ENCODE measurements at places on chromosomes 6 and 20. TPM values are rescaled to one million over a fixed set of nuclear protein-coding genes. Genes with fewer than 3 reads are reported as not detected.

GRCh38 chr6:53476964-53477363 is 67.9 kb downstream of the GCLC start:
- DNase-seq: no peak

DNA sequence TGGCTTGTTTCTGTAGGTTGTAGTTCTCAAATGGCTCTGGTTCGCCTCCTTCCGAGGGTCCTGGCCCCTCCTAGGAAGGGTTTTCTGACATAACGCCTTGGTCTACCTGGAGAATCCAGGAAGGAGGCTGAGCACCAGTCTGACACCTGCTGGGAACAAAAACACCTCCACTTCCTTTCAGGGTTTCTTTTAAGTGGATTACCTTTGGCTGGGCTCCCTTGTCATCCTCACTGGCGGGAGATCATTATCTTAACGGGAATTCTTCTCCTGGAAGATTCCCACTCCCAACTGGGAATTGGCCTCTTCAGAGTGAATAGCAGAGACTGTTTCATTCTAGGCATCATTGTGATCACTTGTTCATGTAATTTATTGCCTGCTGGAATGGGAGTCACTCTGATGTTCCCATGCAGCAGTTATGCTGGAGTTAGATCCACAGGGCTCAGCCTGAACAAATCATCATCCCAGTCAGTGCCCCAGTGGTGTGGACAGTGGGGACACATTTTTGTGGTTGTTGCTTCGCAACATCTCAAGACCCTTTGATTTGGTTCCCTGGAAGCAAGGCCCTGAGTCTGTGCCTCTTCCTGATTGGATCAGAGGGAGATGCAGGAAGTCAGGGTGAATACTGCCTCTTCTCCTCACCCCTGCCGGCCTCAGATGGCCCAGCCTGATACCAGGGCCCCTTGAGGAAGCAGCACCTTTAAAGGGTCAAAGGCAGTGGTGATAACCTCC is 49.1 kb downstream of the LYRM2 start:
- no peak for DNase-seq

DNA sequence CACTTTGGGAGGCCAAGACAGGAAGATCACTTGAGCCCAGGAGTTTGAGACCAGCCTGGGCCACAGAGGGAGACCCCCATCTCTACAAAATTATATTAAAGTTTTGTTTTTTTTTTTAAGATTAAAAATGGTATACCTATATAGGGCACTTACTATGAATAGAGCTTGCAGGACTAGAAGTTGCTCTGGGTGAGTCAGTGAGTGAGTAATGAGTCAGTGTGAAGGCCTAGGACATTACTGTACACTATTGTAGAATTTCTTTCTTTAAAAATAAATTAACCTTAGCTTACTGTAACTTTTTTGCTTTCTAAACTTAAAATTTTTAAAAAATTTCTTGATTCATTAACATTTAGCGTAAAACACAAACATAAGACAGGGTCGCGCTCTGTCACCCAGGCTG is 29.7 kb downstream of the STK35 start:
- DNase-seq: no peak

HLA-DQA2 gene
- total RNA-seq: 0.63 TPM

- no peak for DNase-seq
Observed at GRCh38 chr20:5065879-5066383, 53.8 kb downstream of the PCNA start.

ZSCAN16 gene
- 4.2 TPM for total RNA-seq

ROS1 gene
- total RNA-seq: not detected

All from tibial nerve (tissue), 4 donors.